ENCODE measurements at places on chromosomes 6 and 20.

- H3K27ac ChIP-seq: no peak overlapping the region
- H3K36me3 ChIP-seq: peaks cover 3% of the 10 kb centered on the region
- no peaks in the 10 kb centered on the region for H3K4me1 ChIP-seq
- DNase-seq: no peak
- no peak overlapping the region for H3K4me3 ChIP-seq
Measured at GRCh38 chr6:108029226-108029921, 45.2 kb downstream of the OSTM1 start.

DNA sequence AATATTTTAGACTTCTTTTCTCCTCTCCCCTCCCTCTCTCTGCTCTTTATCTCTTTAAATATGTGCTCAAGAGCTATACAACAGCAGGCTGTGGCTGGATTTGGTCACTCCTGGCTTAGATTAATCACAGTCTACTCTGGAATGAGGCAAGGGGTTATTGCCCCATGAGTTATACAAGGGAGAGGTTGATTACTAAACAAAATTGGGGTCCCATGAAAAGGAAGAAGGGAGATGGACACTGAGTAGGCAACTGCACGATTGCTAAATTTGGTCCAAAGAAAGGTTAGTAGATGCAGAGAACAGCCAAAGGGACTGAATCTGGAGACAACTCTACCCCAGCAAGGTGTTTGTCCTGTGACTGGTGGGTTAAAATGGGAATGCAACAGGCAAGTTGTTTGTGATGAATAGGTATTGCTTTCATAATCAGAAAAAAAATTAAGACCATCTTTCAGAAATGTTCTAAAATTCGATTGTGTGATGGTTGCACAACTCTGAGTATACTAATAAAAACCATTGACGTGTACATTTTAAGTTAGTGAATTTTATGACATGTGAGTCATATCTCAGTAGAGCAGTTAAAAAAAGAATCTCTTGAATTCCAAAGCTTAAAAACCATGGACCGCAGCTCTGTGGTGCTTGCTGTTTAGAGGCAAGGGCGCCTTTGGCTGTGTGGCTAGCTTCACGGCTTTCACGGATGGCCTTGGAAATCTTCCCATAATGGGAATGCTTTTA is 57.1 kb downstream of the KIZ start:
- no peak overlapping the region for H3K4me3 ChIP-seq
- H3K4me1 ChIP-seq: peaks cover 14% of the 10 kb centered on the region
- no peak for DNase-seq
- no peak overlapping the region for H3K27ac ChIP-seq
- no peaks in the 10 kb centered on the region for H3K27me3 ChIP-seq

DNA sequence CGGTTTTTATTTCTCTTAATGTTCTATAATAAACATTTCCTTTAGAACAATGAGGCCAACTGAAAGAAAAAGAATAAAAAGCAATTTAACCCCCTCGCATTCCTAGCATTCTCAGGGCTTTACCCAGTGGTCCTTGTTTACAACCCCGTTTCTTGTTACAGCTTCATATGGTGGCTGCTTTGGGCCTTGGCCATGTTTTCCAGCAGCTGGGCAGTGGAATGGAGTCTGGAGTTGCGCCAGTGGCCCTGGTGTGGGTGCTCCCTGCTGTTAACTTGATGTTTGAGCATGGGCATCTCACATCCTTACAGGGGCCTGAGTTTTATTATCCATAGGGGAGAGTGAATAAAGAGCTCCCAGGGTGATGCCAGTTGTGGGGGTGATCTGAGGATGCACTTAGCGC is 18.8 kb downstream of the EFCAB8 start:
- no peaks in the 10 kb centered on the region for H3K27me3 ChIP-seq
- no peak overlapping the region for H3K27ac ChIP-seq
- no peak overlapping the region for H3K4me3 ChIP-seq

DNA sequence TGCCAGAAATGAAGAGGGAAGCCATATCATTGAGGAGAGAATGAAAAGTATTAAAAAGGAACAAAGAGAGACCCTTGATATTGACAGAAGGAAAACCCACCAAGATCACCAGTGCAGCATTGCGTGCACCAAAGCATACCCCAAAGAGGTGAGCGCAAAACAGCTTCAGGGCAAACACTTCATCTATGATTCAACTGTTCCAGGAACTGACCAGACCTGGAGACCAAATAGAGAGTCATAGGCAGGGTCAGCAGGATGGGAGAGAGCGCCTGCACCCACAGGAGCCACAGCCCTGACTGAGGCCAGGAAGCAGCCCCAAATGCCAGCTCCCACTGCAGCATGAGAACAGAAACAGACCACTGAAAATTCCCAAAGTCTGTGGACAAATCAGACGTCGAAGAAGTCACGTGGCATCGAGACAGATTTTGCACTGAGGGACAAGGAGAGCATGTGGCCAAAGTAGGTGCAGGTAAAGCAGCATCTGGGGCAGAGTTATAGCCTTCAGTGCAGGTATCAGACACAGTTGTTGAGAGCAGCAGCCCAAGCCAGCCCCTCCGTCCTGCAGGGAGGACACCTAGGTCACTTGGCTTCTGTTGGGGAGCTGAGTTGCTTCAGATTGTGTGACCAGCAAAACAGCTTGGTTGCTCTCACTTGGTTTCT is 29.3 kb downstream of the CHRNA4 start:
- no peaks in the 10 kb centered on the region for H3K4me1 ChIP-seq
- no peaks in the 10 kb centered on the region for H3K36me3 ChIP-seq
- H3K4me3 ChIP-seq: no peak overlapping the region
- no peak for DNase-seq
- H3K27ac ChIP-seq: no peak overlapping the region

DNA sequence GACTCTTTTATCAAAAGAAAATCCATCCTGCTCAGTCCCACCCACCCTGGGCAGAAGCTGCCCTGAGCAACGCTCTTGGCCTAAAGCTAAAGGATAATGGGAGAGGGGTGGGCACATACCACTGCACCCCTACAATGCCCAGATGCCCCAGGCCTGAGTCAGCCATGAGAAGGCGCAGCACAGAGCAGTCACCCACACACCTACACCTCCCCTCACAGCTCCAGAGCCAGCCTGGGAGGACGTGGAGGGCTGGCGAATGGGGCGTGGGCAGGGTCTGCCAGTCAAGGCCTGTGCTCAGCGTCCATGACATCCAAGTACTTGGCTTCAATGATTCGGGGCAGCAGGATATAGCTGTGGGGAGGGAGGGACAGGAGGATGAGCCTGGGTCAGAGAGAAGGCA is 11.5 kb downstream of the SLC4A11 start:
- no peaks in the 10 kb centered on the region for H3K4me1 ChIP-seq
- H3K27ac ChIP-seq: no peak overlapping the region
- H3K4me3 ChIP-seq: no peak overlapping the region
- no peak for DNase-seq
- no peaks in the 10 kb centered on the region for H3K36me3 ChIP-seq

- no peak overlapping the region for H3K4me3 ChIP-seq
- H3K36me3 ChIP-seq: peaks cover 2% of the 10 kb centered on the region
Measured at GRCh38 chr20:879626-880025, 36.5 kb downstream of the ANGPT4 start.

GRCh38 chr6:162712694-162713093 is 14.9 kb downstream of the PRKN start:
- H3K27ac ChIP-seq: no peak overlapping the region
- no peak for DNase-seq
- H3K27me3 ChIP-seq: no peaks in the 10 kb centered on the region
- H3K36me3 ChIP-seq: peaks cover 4% of the 10 kb centered on the region

DNA sequence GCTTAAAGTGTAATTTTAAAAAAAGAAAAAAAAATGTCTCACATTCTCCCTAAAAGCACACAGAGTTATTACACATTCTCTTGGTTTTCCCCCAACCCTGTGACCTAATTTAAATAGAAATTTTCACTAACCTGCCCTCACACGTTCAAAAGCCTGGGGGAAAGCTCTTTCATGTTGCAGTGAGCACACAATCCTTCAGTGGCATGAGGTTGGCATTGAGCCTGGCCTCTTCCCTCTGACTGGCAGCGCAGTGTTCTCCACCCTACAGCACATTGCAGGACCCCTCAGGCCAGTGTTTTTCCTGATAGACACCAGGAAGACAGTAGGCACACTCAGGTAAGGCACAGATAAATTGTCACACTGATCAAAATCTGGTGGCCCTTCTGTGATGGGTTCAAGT is 34.1 kb downstream of the TNFRSF21 start:
- no peak overlapping the region for H3K4me3 ChIP-seq
- H3K4me1 ChIP-seq: no peaks in the 10 kb centered on the region
- no peaks in the 10 kb centered on the region for H3K36me3 ChIP-seq
- no peak overlapping the region for H3K27ac ChIP-seq

DNA sequence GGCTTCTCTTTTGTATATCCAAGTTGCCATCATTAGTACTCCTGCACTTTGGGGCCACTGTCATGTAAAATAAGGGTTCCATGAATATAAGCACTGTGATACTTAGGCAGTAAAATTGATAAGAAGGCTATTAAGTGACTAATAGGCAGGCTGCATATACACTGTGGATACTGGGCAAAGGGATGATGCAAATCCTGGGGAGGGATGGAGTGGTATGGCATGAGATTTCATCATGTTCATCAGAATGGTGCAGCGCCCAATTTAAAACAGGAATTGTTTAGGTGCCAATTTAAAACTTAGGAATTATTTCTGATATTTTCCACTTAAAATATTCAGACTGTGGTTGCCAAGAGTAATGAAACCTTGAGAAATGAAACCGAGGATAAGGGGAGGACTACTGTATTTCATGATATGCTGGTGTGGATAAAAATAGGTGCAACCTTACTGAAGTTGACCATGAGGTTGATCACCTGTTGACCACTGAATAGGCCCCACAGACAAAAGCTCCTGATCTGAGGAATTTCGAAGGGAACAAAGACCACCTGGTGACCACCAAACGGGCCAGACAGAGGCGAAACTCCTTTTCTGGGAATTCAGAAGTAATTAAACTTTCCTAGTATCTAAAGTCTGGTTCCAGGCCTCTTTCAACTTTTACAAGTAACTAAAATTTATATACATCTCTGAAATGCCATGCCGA is 4.9 kb upstream of the TRIM39 start:
- peaks cover 6% of the 10 kb centered on the region for H3K36me3 ChIP-seq
- no peak overlapping the region for H3K27ac ChIP-seq
- peaks cover 54% of the 10 kb centered on the region for H3K4me1 ChIP-seq
- peak overlapping the region; percentile 53 for H3K4me3 ChIP-seq

DNA sequence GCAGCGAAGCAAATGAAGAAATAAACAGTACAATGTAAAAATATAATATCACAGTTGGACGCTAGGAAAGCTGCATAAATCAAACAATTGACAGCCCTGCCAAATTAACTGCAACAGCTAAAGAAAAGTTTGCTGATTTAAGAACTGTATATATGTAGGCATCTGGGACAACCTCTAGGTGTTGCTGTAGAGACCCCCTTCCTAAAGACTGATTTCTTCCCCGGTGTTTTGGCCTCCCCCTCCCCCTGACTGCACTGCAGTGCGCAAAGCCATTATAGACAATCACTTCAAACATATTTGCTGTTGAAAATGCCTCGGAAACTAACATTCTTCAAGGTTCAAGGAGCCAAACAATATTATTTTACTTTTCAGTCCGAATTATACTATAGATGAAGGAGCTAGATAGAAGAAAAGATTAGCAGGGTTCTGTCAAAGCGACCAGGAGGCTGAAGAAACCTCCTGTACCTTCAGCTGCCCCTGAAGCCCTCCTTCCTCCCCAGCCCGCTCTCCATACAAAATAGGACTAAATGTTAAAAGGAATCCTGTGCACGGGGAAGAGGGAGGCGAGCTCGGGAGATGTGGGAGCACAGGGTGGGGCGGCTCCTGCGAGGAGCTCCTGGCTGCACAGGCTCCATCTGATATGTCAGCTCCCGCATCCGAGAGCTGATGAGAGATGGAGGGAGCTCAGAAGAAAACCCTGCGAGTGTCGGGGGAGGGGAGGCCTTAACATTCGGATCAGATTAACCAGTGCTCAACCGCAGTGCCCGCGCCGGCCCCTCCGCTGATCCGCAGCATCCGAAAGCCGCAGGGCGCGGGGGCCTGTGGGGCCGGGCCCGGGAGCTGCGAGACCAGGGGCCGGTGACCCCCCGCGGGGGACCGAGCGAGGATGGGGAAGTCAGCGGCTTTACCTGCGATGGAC is 822 bp downstream of the ELOVL4 start:
- peak; percentile 19 for DNase-seq
- peaks cover 8% of the 10 kb centered on the region for H3K27me3 ChIP-seq
- peak overlapping the region; percentile 93 for H3K27ac ChIP-seq
- peak overlapping the region; percentile 98 for H3K4me3 ChIP-seq
- H3K4me1 ChIP-seq: peaks cover 45% of the 10 kb centered on the region
- peaks cover 5% of the 10 kb centered on the region for H3K36me3 ChIP-seq

- peaks cover 15% of the 10 kb centered on the region for H3K27me3 ChIP-seq
- no peak for DNase-seq
- no peak overlapping the region for H3K4me3 ChIP-seq
- no peaks in the 10 kb centered on the region for H3K36me3 ChIP-seq
Measured at GRCh38 chr6:39169448-39170344, 54.7 kb upstream of the SAYSD1 start.

DNA sequence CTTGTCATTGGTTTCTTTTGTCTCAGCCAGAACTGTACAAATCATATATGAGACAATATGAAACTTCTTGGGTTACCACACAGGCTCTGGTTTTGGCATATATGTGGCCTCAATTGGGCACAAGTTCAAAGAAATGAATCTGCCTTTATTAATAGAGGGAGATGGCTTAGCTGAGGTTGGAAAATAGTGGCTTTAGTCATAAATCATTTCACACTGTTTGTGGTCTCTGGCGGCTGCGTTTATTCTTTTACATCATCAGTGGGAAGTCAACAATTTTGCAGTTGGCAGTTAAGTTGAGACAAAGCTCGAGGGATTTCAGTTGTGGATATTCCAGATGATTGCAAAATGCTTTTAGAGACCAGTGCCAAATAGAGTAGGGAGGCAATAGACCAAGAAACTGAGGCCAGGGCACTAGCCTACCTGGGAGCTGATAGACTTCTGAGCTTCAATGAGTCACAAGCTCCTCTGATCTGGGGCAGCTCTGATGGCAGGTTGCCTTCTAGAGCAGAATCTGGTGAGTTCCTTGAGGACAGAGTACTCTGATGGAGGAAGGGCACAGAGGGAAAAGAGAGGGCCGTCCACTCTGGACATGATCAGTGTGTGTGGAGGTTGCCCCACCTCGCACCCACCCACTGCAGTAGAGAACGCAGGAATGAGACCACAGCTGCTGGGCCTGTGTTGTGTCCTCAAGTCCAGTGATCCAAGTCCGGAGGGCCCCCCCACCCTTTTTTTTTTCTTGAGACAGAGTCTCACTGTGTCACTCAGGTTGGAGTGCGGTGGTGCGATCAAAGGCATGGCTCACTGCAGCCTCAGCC is 73.5 kb downstream of the ARMC2 start:
- peaks cover 21% of the 10 kb centered on the region for H3K4me1 ChIP-seq
- H3K4me3 ChIP-seq: no peak overlapping the region
- no peaks in the 10 kb centered on the region for H3K27me3 ChIP-seq

- DNase-seq: no peak
- peaks cover 3% of the 10 kb centered on the region for H3K36me3 ChIP-seq
- H3K27ac ChIP-seq: no peak overlapping the region
- peaks cover 8% of the 10 kb centered on the region for H3K4me1 ChIP-seq
- H3K4me3 ChIP-seq: no peak overlapping the region
Measured at GRCh38 chr6:44189257-44189656, 27.5 kb upstream of the MYMX start.

- H3K4me1 ChIP-seq: peaks cover 2% of the 10 kb centered on the region
- no peaks in the 10 kb centered on the region for H3K36me3 ChIP-seq
- no peak for DNase-seq
Measured at GRCh38 chr6:28996844-28997510, 8.1 kb downstream of the ZNF311 start.

All from T-helper 17 cell (primary cell).